CD14-positive monocyte (primary cell): ENCODE measurements at places on chromosomes 3 and 15. TPM values are rescaled to one million over a fixed set of nuclear protein-coding genes. Genes with fewer than 3 reads are reported as not detected.
A peak's percentile ranks its signal among the peaks of the same experiment; 100 is the strongest.

- peaks cover 16% of the 10 kb centered on the region for H3K4me1 ChIP-seq
- DNase-seq, result no peak
- H3K36me3 ChIP-seq, result no peaks in the 10 kb centered on the region
- H3K27me3 ChIP-seq, result peaks cover 2% of the 10 kb centered on the region
These were observed 125.1 kb upstream of the ZBTB20 start for GRCh38 chr3:115272036-115272824.

DNA sequence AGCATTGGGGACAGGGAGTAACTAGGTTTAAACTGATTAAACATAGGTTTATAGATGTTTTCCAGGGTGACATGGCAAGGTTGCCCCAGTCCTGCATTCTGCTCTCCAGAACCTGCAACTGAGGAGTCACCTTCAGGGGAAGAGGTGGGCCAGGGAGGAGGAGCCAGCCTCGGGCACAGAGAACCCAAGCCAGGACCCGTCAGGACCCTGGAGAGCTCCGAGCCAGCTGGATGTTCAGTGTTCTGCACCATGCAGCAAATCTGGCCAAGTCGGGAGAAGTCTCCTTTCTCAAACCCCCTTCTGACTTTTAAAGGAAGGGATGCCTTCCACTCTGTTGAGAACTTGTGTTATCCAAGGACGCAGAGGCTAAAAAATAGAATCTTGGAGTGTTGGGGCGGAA is 62.1 kb upstream of the SLC6A11 start:
- H3K27me3 ChIP-seq, result peaks cover 3% of the 10 kb centered on the region
- no peak for DNase-seq
- H3K4me3 ChIP-seq, result no peak overlapping the region
- H3K36me3 ChIP-seq, result no peaks in the 10 kb centered on the region

DNA sequence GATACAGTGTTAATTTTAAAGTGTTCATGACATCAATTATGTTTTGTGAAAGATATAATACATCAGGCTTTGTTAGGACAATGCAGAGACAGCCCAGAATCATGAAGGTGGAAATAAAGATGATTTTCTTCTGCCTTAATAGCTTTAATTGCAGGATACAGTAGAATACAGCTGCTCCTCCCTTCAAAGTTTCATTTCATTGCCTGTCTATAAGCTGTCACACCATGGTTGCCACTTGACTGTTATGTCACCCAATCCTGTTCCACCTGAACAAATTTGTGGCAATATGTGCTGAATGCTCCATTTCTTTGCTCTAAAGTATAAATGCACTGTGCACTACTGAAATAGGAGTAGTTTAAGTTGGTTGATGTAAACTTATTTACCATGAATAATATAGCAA is 537.8 kb upstream of the ROBO2 start:
- H3K27ac ChIP-seq, result no peak overlapping the region
- DNase-seq, result no peak
- H3K27me3 ChIP-seq, result no peaks in the 10 kb centered on the region
- no peaks in the 10 kb centered on the region for H3K4me1 ChIP-seq
- H3K4me3 ChIP-seq, result no peak overlapping the region
- H3K36me3 ChIP-seq, result no peaks in the 10 kb centered on the region

DNA sequence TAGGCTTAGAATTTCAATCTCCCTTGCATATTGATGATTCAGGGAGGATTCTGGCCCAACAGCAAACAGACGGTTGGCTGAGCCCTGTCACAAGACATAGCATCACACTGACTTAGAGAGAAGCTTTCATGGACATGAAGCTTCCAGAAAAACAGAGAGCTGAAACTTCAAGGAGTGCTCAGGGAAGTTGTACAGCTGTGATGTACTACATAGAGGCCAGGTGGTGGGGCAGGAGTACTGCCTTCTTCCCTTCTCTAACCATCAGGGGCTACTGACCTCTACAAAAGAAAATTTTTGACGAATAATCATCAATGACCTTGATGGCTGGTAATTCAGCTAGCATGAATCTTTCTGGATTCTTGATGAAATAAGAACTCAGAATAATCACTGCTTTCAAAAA is 378.5 kb downstream of the ERC2 start:
- H3K36me3 ChIP-seq, result no peaks in the 10 kb centered on the region
- no peak overlapping the region for H3K27ac ChIP-seq
- no peak for DNase-seq
- no peak overlapping the region for H3K4me3 ChIP-seq
- H3K4me1 ChIP-seq, result no peaks in the 10 kb centered on the region

DNA sequence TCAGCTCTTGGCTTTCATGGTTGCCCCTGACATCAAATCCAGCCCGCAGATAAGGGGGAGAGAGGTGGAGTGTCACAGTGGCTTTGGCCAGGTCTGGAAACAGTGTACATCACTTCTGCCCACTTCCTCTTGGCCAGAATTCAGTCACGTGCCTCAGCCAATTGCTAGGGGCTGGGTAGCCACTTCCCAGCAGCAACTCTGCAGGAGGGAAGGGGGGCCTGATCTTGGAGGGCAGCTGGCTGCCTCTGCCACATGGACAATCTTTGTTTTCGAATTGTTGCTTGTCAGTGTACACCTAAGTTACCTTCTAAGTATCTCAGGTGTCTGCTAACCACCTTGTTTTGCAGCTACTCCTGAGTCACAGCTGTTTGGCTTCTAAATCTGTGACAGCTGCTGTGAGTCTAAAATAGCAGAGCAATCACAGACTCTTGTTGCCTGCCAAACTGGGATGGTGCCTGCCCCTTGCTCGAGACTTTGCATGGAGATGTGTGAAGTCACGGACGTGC is 41.0 kb upstream of the LIMD1 start:
- DNase-seq, result peak; percentile 67
- no peak overlapping the region for H3K27ac ChIP-seq
- no peaks in the 10 kb centered on the region for H3K27me3 ChIP-seq

- no peak overlapping the region for H3K4me3 ChIP-seq
- H3K36me3 ChIP-seq, result peaks cover 44% of the 10 kb centered on the region
- DNase-seq, result no peak
- peaks cover 60% of the 10 kb centered on the region for H3K4me1 ChIP-seq
- no peaks in the 10 kb centered on the region for H3K27me3 ChIP-seq
These were observed 3.6 kb downstream of the CYB561D2 start for GRCh38 chr3:50354186-50354764.

DNA sequence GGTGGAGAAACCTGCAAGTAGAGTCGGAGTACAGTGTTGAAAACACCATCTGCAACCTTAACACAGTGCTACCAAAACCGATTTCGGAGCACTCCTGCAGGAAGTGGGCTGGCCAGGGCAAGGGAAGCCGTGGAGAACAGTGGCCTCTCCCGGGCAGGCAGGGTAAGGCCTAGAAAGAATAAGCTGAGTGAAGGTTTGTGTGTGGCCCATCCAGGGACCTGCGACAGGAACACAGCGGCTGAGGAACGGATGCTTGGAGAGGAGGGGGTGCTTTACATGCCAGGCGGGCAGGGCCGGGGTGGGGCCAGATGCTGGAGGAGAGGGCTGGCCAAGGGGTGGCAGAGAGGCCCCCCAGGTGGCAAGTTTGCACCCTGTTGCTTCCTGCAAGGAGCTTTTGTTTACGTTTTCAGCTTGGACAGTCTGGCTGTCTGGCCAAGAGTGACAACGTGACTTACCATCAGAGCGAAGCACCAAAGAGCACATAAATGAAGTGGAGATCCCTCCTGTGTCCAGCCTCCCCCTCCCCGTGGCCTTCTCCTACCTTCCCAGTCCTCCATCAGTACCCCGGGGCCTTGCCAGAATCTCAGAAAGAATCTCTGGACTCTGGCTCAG is 156.5 kb downstream of the PGPEP1L start:
- no peak overlapping the region for H3K27ac ChIP-seq
- peak; percentile 53 for DNase-seq
- H3K4me3 ChIP-seq, result no peak overlapping the region
- H3K27me3 ChIP-seq, result no peaks in the 10 kb centered on the region
- no peaks in the 10 kb centered on the region for H3K36me3 ChIP-seq

GRCh38 chr15:50676799-50677483 is 9.7 kb downstream of the TRPM7 start:
- no peaks in the 10 kb centered on the region for H3K4me1 ChIP-seq
- DNase-seq, result no peak
- no peak overlapping the region for H3K27ac ChIP-seq
- peaks cover 5% of the 10 kb centered on the region for H3K36me3 ChIP-seq
- no peaks in the 10 kb centered on the region for H3K27me3 ChIP-seq
- H3K4me3 ChIP-seq, result no peak overlapping the region

- H3K36me3 ChIP-seq, result peaks cover 55% of the 10 kb centered on the region
- H3K4me3 ChIP-seq, result no peak overlapping the region
- H3K4me1 ChIP-seq, result peaks cover 23% of the 10 kb centered on the region
- no peak for DNase-seq
- no peaks in the 10 kb centered on the region for H3K27me3 ChIP-seq
- H3K27ac ChIP-seq, result peak overlapping the region; percentile 99
These were observed 2.3 kb downstream of the RBM5 start for GRCh38 chr3:50090984-50091383.

DNA sequence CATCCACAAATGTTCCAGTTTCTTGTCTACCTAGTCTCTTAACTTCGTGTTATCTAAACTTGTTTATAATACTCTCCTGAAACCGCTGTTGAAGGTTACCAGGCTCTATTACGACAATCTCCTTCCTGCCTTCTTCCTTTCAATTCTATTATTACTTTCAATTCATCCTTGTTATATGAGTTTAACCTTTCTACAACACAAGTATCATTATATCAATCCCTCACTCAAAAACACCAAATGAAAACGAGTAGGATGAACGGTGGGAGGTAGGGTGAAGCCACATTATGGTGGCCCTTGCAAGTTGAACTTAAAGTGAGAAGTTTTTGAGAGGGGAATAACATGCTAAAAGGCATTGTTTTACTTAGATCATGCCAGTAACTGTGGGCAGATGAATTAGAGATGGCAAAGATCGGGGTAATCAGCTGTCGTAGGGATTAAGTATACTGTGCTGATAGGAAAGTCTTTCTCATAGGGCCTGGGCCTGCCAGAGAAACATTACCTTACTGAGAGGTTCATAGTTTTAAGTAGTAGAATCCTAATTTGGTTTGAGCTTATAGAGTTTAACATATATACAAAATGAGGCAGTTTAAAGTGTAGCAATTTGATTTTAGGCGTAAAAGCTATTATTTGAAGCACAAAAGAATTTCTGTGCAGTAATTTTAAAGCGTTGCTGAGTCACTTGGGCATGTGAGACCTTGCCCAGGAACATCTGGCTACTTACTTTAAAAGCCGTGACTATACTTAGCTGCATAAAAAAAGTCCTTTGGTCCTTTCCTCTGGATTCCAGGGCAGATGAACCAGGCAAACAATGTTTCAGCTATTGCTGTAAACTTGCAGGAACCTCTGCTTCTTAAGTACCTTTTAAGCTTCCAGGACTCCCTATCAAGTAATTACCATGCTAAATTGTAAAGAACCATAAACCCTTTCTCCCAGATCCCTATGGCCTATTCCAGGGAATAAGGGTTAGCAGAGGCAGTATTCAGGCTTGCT is 3.3 kb upstream of the CEP97 start:
- DNase-seq, result no peak
- no peaks in the 10 kb centered on the region for H3K27me3 ChIP-seq

- H3K27ac ChIP-seq, result no peak overlapping the region
- H3K4me1 ChIP-seq, result peaks cover 68% of the 10 kb centered on the region
- H3K36me3 ChIP-seq, result peaks cover 25% of the 10 kb centered on the region
- no peaks in the 10 kb centered on the region for H3K27me3 ChIP-seq
- no peak for DNase-seq
These were observed 26.7 kb downstream of the TBC1D2B start for GRCh38 chr15:78050826-78051225.

DNA sequence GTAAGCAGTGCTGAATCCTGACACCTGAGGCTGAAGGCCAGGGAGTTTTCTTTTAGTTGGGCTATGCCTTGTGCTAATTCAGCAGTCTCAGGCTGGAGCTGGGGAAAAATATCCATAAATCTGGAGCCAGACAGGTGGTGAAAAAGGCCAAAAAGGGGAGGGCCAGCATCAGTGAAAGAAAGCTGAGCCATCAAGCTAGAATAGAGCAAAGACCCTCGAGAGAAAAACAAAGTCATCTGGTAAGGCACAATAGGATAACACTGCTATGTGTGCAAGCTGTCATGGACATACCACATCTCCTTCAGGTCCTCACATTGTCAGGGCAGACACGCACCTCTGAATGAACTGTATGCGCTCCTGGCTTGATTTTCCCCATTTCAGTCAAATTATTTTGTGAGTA is 687.9 kb downstream of the SQOR start:
- no peak overlapping the region for H3K4me3 ChIP-seq
- no peak overlapping the region for H3K27ac ChIP-seq
- H3K4me1 ChIP-seq, result no peaks in the 10 kb centered on the region
- no peaks in the 10 kb centered on the region for H3K36me3 ChIP-seq
- H3K27me3 ChIP-seq, result no peaks in the 10 kb centered on the region

- H3K36me3 ChIP-seq, result no peaks in the 10 kb centered on the region
- H3K27ac ChIP-seq, result no peak overlapping the region
- no peak overlapping the region for H3K4me3 ChIP-seq
- DNase-seq, result no peak
- H3K4me1 ChIP-seq, result no peaks in the 10 kb centered on the region
These were observed 264.7 kb downstream of the RBMS3 start for GRCh38 chr3:29545615-29546014.

- H3K27me3 ChIP-seq, result no peaks in the 10 kb centered on the region
- H3K4me1 ChIP-seq, result no peaks in the 10 kb centered on the region
- no peak overlapping the region for H3K4me3 ChIP-seq
- no peaks in the 10 kb centered on the region for H3K36me3 ChIP-seq
- DNase-seq, result no peak
These were observed 62.5 kb upstream of the FOXB1 start for GRCh38 chr15:59941612-59942011.

- no peak for DNase-seq
- H3K36me3 ChIP-seq, result no peaks in the 10 kb centered on the region
- no peak overlapping the region for H3K27ac ChIP-seq
- no peak overlapping the region for H3K4me3 ChIP-seq
- H3K4me1 ChIP-seq, result no peaks in the 10 kb centered on the region
- H3K27me3 ChIP-seq, result no peaks in the 10 kb centered on the region
These were observed 997.8 kb upstream of the CFAP20DC start for GRCh38 chr3:60047426-60048200.

DNA sequence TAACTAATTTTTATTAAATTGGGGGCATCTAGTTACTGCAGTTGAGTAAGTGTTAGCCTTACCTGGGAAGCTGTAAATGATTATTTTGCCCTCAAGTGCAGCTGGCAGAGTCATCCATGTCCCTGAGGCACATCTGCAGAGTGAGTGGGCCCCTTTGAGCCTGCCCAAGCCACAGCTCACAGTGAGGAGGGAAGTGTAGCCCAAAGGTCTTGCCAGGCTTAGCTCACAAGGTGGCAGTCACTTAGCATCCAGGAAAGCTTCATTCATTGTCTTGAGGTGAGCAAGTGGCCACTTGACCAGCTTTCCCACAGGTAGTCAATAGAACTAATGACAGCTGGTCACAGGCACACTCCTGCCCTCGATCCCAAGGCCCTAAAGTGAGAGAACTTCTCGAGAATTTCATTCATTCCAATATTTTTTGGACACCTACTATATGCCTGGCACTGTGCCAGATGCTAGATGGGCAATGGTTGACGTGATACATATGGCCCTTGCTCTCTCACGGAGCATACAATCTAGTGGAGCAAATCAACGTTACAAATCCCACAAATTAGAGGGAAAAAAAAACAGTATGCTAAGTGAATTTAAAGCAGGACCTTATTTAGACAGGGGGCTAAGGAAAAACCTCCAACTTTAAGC is 163.3 kb upstream of the IL12A start:
- peaks cover 6% of the 10 kb centered on the region for H3K4me1 ChIP-seq
- H3K27ac ChIP-seq, result no peak overlapping the region
- no peak for DNase-seq
- no peak overlapping the region for H3K4me3 ChIP-seq
- no peaks in the 10 kb centered on the region for H3K27me3 ChIP-seq
- no peaks in the 10 kb centered on the region for H3K36me3 ChIP-seq

GOLGA8K gene
- not detected for polyA plus RNA-seq

TUSC7 gene
- polyA plus RNA-seq, result not detected in 2 replicates

ZIC4 gene
- polyA plus RNA-seq, result not detected

DPPA2 gene
- not detected in 2 replicates for polyA plus RNA-seq

LRRC31 gene
- polyA plus RNA-seq, result not detected

CNTN3 gene
- polyA plus RNA-seq, result not detected in 2 replicates

EPHB3 gene
- polyA plus RNA-seq, result 1.2 TPM

SLC28A2 gene
- polyA plus RNA-seq, result not detected

ECE2 gene
- polyA plus RNA-seq, result not detected in 2 replicates
